ENCODE measurements at places on chromosomes 4 and X. TPM values are rescaled to one million over a fixed set of nuclear protein-coding genes. Genes with fewer than 3 reads are reported as not detected.

Gene MAGEA11
- not detected for total RNA-seq

- no peaks in the 10 kb centered on the region for H3K36me3 ChIP-seq
- no peak for DNase-seq
- H3K4me3 ChIP-seq = no peak overlapping the region
- no peaks in the 10 kb centered on the region for H3K27me3 ChIP-seq
- no peak overlapping the region for H3K27ac ChIP-seq
Observed at GRCh38 chr4:95289028-95289634, 259.6 kb downstream of the UNC5C start.

- H3K4me1 ChIP-seq = peaks cover 42% of the 10 kb centered on the region
- H3K27ac ChIP-seq = no peak overlapping the region
- no peaks in the 10 kb centered on the region for H3K36me3 ChIP-seq
- DNase-seq = no peak
Observed at GRCh38 chr4:78765432-78766006, 10.6 kb upstream of the BMP2K start.

- H3K4me1 ChIP-seq = peaks cover 4% of the 10 kb centered on the region
- no peaks in the 10 kb centered on the region for H3K36me3 ChIP-seq
- H3K27me3 ChIP-seq = no peaks in the 10 kb centered on the region
- H3K4me3 ChIP-seq = no peak overlapping the region
- no peak overlapping the region for H3K27ac ChIP-seq
Observed at GRCh38 chrX:136747003-136747986, 33.4 kb downstream of the ARHGEF6 start.

Gene NAT8L
- 0.05 TPM for total RNA-seq

Gene AKAP14
- total RNA-seq = not detected

DNA sequence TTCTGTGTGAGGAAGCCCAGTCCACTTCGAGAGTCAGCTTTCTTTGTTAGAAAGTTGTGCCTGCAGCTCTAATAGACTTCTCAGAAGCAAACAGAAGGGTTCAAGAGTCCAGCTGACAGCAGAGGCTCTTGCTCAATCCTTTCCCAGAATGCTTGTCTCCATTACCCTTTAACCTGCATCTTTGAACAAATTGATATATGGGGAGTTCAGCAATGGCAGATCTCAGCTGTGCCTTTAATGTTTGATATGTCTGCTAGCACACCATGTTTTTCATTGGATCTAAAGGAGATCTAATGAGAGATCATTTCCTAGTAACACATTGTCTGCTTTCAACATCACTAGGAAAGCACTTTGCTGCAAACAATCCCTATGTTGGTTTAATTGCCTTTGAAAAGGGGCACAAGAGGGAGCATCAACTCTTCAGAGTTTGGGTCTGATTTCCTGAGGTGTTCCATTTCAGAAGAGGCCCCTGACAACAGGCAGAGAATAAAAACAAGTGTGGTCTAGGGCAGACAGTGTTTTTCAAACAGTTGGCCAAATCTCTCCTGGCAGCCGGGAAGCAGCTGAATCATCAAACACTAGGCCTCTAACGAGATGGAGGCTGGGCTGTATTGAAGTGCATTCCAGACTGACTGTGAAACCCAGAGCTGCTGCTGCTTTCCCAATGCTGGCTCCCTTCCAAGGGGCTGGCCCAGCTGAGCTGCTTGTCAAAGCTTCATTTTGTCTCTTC lies 55.5 kb downstream of the LUZP4 start:
- peak overlapping the region; percentile 92 for H3K27ac ChIP-seq
- H3K36me3 ChIP-seq = no peaks in the 10 kb centered on the region
- H3K4me3 ChIP-seq = peak overlapping the region; percentile 41
- no peaks in the 10 kb centered on the region for H3K27me3 ChIP-seq
- DNase-seq = peak; percentile 94

Gene ADH7
- total RNA-seq = not detected

- H3K27ac ChIP-seq = no peak overlapping the region
- H3K4me3 ChIP-seq = no peak overlapping the region
- DNase-seq = no peak
- H3K36me3 ChIP-seq = no peaks in the 10 kb centered on the region
- H3K27me3 ChIP-seq = no peaks in the 10 kb centered on the region
- no peaks in the 10 kb centered on the region for H3K4me1 ChIP-seq
Observed at GRCh38 chr4:99749445-99750391, 66.9 kb upstream of the DAPP1 start.

DNA sequence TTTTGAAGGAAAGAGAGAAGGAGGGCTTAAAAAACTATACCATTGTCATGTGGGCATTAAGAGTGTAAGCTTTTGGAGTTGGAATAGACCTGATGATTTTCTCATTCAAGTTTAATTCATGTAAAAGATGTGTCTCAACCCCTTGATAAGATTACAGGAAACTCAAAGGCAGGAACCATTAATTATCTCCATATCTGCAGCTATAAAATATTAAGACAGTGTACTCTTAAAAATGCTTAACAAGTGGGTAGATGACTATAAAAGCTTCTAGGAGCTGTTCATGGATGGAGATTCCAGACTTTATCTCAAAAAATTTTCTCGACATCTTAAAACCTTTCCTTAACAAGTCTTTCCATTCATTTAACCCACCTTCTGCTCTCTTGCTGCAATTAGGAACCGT lies 208.3 kb downstream of the PALLD start:
- no peak overlapping the region for H3K4me3 ChIP-seq
- peaks cover 24% of the 10 kb centered on the region for H3K4me1 ChIP-seq
- no peaks in the 10 kb centered on the region for H3K36me3 ChIP-seq
- no peaks in the 10 kb centered on the region for H3K27me3 ChIP-seq
- H3K27ac ChIP-seq = no peak overlapping the region

DNA sequence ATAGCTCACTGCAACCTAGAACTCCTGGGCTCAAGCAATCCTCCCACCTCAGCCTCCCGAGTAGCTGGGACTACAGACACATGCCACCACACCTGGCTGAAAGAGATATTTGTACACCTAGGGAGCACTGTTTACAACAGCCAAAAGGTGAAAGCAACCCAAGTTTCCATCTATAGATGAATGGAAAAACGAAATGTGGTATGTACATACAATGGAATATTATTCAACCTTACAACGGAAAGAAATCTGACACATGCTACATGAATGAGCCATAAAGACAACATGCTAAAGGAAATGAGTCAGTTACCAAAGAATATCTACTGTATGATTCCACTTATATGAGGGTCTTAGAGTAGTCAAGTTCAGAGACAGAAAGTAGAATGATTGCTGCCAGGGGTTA lies 52.2 kb downstream of the ABCG2 start:
- peaks cover 3% of the 10 kb centered on the region for H3K27me3 ChIP-seq
- H3K4me1 ChIP-seq = peaks cover 36% of the 10 kb centered on the region
- DNase-seq = peak; percentile 16
- no peaks in the 10 kb centered on the region for H3K36me3 ChIP-seq

GRCh38 chr4:34289489-34289888 lies 1954.8 kb downstream of the ARAP2 start:
- no peak for DNase-seq
- H3K27me3 ChIP-seq = no peaks in the 10 kb centered on the region
- H3K36me3 ChIP-seq = no peaks in the 10 kb centered on the region
- H3K4me1 ChIP-seq = no peaks in the 10 kb centered on the region
- no peak overlapping the region for H3K4me3 ChIP-seq
- H3K27ac ChIP-seq = no peak overlapping the region

Gene GLRB
- total RNA-seq = 8.3 TPM

Gene MAGEB2
- not detected for total RNA-seq

GRCh38 chr4:90960840-90961239 lies 833.6 kb downstream of the CCSER1 start:
- H3K27me3 ChIP-seq = no peaks in the 10 kb centered on the region
- no peaks in the 10 kb centered on the region for H3K4me1 ChIP-seq
- no peak overlapping the region for H3K4me3 ChIP-seq
- H3K27ac ChIP-seq = no peak overlapping the region

DNA sequence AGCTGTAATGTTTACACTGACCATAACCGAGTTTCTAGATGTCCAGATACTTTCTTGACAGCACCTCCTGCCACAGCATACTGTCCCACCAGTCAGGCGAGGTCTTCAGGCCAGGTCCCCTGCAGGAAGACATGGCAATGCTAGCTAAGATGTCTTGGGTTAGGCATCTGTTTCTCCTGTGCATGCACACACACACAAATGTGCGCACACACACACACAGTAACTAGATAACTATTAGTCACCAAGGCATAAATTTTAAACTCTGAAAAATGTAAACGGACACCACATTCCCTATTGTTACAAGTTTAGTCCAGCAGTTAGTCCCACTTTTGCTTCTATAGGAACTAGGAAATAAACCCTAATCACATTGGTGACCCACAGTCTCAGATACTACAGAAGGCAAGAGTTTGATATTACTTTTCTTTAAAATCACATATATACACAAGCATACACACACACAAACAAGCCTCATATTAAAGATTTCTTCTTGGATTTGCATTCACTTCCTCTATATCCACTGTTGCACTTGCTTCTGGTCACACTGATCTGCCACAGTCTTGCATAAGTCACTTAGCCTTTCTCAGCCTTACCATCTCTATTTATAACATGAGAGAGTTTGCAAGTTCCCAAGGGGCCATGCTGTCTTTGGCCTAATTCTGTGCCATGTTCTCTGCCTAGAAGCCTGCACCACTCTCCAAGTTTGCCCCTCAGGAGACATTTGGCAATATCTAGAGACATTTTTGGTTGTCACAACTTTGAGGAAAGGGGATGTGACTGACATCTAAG lies 32.2 kb downstream of the IL21 start:
- no peaks in the 10 kb centered on the region for H3K36me3 ChIP-seq
- no peak overlapping the region for H3K4me3 ChIP-seq
- H3K27ac ChIP-seq = no peak overlapping the region
- DNase-seq = peak; percentile 65
- peaks cover 4% of the 10 kb centered on the region for H3K27me3 ChIP-seq
- H3K4me1 ChIP-seq = peaks cover 38% of the 10 kb centered on the region

DNA sequence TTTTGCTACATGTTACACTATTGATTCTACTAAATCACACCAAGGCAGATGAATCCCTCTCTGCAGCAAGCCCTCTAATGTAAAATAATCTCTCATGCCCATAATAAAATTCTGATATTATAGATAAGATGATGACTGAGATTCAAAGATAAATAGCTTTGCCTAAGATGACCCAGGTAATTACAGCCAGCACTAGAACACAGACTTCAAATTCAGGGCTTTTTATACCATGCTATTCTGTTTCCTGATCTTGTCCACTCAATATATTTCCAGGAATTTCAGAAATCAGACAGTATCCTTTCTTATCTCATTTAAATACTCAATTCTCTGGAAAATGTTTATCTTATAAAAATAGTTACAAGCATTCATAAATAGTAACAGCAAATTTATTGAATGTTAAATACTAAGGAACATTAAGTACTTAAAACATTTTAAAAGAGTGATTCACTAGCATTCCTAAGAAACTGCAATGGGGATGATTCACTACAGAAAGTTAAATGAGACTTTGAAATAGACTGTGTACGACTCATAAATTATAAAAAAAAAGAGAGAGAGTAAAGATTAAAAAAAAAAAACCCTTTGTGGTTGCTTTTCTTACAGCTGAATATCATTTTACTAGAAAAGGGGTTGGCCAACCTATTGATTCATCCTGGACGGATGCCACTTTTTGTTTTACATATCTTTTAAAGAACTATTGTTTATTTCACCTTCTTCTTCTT lies 45.8 kb upstream of the IL21 start:
- peak overlapping the region; percentile 89 for H3K27ac ChIP-seq
- H3K4me1 ChIP-seq = peaks cover 70% of the 10 kb centered on the region
- H3K4me3 ChIP-seq = peak overlapping the region; percentile 64
- peak; percentile 92 for DNase-seq

Gene MTMR8
- total RNA-seq = not detected

GRCh38 chr4:61996943-61997342 lies 796.8 kb downstream of the ADGRL3 start:
- H3K27me3 ChIP-seq = no peaks in the 10 kb centered on the region
- H3K4me3 ChIP-seq = no peak overlapping the region
- no peaks in the 10 kb centered on the region for H3K4me1 ChIP-seq

Gene USP9X
- total RNA-seq = 66.7 TPM

Gene AVPR2
- not detected for total RNA-seq

Gene GABRB1
- total RNA-seq = not detected

- no peak for DNase-seq
- H3K27me3 ChIP-seq = peaks cover 13% of the 10 kb centered on the region
- no peak overlapping the region for H3K4me3 ChIP-seq
- H3K27ac ChIP-seq = no peak overlapping the region
- H3K36me3 ChIP-seq = no peaks in the 10 kb centered on the region
Observed at GRCh38 chrX:68902706-68903504, 74.1 kb downstream of the EFNB1 start.

Gene ADH1C
- total RNA-seq = not detected

DNA sequence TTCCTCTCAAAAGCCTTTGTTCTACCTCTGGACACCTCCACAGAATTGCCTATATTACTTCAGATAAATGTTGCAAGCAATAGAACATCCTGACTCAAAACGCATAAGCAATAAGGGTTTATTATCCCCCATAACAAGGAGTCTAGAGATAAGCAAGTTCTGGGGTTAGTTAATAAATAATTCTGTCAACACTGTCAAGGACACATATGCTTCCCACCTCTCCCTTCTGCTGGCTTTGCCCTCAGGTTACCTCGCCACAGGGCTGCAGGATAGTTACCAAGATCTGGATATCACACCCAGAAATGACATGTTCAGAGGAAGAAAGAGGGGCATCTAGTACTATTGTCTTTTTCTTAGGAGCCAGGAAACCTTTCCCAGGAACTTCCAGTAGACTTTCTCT lies 14.0 kb upstream of the DUSP21 start:
- H3K27me3 ChIP-seq = no peaks in the 10 kb centered on the region
- no peak overlapping the region for H3K27ac ChIP-seq
- H3K36me3 ChIP-seq = no peaks in the 10 kb centered on the region
- no peak for DNase-seq
- H3K4me3 ChIP-seq = no peak overlapping the region

GRCh38 chr4:86818211-86818610 lies 31.0 kb downstream of the SLC10A6 start:
- peak overlapping the region; percentile 78 for H3K27ac ChIP-seq
- peaks cover 49% of the 10 kb centered on the region for H3K4me1 ChIP-seq
- peak overlapping the region; percentile 30 for H3K4me3 ChIP-seq

DNA sequence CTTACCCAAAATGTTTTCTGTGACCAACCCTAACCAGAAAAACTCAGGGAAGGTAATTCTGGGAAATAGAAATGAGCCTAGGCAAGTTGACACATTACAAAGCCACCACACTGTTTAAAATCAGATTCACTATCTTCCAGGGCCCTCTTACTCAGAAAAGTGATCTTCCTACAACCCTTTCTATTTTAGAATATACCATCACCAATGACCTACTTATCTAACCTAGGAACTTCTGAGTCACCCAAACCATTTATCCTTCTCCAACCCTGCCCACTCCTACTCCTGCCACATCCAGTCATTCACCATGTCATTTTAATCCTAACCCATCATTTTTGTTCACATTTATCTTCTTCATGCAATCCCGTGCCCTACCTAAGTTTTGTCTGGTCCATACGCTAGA lies 89.9 kb downstream of the FTHL17 start:
- H3K27ac ChIP-seq = no peak overlapping the region
- no peak for DNase-seq
- H3K4me3 ChIP-seq = no peak overlapping the region
- H3K4me1 ChIP-seq = peaks cover 5% of the 10 kb centered on the region
- H3K27me3 ChIP-seq = peaks cover 9% of the 10 kb centered on the region

All from HFFc6 (cell line).